Occipital lobe (tissue), 3 donors: ENCODE measurements at places on chromosomes 11 and 22. TPM values are rescaled to one million over a fixed set of nuclear protein-coding genes. Genes with fewer than 3 reads are reported as not detected.

CALCA gene
- total RNA-seq: not detected

NXPE2 gene
- 0.78 TPM for total RNA-seq

HTATIP2 gene
- 6.1 TPM for total RNA-seq

ART1 gene
- 0.16 TPM for total RNA-seq

MIAT gene
- total RNA-seq: 221 TPM

INPP5J gene
- total RNA-seq: 0.78 TPM

KCNJ5 gene
- total RNA-seq: 1.6 TPM

RANBP1 gene
- total RNA-seq: 90.6 TPM

KIF18A gene
- 4.5 TPM for total RNA-seq

IL18 gene
- total RNA-seq: 2.0 TPM

MYO18B gene
- 0.31 TPM for total RNA-seq

TMPRSS6 gene
- not detected for total RNA-seq

TRIM29 gene
- 0.47 TPM for total RNA-seq

TEX12 gene
- not detected for total RNA-seq

WBP2NL gene
- 4.5 TPM for total RNA-seq

HBG1 gene
- 28.5 TPM for total RNA-seq

LARGE1 gene
- 37.3 TPM for total RNA-seq
